Astrocyte of the hippocampus (primary cell): ENCODE measurements at places on chromosomes 11 and 22.
A peak's percentile ranks its signal among the peaks of the same experiment; 100 is the strongest.

GRCh38 chr22:31883989-31884388 lies 60.3 kb upstream of the YWHAH start:
- no peak for DNase-seq

DNA sequence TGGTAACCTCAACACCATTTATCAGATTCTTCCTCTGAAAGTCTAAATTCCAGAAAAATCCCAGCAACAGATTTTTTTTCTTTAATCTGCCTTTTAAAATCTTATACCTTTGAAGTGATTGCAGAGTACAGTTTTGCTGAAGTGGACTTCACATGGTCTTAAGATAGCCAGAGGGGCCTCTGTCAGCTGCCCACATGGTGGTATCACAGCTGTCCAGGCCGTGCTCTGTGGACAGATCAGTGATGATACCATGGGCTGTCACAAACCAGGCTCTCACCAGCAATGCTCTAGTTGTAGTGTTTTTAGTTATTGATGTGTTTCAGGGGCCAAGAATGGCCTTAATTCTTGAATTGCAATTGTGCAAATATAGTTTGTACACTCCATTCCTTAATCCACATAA lies 44.0 kb downstream of the PARVA start:
- no peak for DNase-seq

DNA sequence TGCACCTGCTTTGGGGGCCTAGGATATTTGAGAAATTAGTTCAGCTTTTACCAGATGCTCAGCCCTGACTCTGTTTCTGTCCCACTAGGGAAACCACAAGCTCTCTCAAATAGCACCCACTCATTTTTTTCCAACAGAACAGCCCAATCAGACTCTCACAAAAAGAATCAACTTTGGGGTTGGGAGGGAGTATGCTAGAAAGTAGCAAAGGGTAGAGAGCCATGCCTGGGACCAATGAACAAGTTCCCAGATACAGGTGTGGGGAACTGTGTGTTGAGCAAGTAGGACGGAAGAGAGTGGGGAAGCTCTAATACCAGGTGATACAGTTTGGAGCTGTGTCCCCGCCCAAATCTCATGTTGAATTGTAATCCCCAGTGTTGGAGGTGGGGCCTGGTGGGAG lies 41.1 kb downstream of the TRIM66 start:
- no peak for DNase-seq

DNA sequence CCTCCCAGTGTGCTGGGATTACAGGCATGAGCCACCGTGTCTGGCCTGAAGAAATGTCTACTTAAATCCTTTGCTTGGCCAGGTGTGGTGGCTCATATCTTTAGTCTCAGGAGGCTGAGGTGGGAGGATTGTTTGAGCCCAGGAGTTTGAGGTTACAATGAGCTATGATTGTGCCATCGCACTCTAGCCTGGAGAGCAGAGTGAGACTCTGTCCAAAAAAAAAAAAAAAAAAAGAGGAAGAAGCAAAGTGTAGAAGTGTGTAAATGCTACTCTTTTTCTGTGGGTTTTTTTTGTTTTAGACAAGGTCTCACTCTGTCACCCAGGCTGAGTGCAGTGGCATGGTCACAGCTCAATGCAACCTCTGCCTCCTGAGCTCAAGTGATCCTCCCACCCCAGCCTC lies 6.4 kb upstream of the ATG16L2 start:
- no peak for DNase-seq

GRCh38 chr22:46993633-46994032 lies 231.2 kb downstream of the TBC1D22A start:
- DNase-seq: peak; percentile 29

DNA sequence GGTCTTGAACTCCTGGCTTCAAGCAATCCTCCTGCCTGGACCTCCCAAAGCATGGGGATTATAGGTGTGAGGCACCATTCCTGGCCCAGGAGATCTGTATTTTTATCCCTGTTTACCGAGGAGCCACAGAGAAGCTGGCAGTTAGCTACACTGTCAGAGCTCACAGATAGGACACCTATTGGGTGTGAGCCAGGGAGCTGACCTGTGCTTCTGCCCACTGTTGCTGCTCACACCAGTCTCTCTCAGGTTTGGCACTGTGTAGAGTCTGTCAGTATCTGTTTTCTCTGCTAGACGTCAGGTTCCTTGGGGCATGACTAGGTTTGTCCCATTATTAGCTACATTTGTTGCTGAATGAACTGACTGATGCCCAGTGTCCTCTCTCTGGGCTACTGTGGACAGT lies 17.5 kb downstream of the PPP6R2 start:
- DNase-seq: no peak

DNA sequence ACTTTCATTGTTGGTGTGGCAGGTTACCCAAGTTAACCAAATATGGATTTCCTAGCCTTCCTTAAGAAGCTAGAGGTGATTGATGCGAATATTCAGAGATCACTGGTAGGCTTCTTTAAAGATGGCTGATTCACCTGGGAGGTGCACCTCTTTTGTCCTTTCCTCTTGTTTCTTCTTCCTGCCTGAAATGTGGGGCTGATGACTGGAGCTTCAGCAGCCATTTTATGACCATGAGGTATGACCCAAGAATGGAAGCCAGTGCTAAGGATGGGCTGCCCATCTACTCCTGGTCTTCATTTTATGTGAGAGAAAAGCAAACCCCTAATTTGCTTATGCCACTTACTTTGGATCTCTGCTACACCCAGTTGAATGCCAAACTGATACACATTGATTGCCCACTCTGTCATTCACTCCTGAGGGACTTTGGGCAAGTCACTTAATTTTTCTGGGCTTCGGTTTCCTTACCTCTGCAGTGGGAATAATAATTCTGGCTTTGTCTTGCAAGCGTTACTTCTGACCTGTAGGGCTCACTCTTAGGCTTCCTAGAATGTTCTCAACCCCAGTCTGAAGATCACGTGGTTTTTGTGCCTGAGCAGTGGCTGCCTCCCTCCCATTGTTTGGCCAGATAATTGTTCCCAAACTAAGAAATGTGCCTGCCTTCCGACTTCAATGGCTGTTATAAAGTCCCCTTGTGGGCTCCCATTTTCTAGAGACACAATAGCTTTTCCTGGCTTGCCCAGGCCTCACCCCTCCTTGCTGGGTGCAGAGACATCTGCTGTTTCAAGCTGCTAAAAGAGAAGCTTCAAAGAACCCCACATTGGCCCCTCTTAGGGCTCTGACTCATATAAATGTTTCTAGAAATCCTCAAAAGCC lies 243.1 kb downstream of the ST3GAL4 start:
- DNase-seq: no peak

DNA sequence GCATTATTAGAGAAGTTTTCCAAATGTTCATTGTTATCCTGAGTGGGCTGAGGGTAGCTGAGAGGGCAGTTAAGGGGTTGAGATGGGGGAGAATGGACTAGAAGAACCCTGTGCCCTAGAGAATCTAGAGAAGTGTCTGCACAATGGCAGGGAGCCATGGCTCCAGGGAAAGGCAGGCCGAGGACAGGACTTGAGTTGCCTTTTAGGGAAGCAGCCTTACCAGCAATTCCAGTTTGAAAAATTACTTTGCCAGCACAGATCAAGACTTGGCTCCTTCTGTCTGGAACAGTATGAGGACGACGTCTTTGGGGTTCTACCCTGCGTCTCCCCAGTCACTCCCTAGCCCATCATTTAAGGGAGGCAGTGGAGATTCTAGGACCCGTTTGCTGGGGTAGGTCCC lies 25.7 kb upstream of the MICAL3 start:
- no peak for DNase-seq

- no peak for DNase-seq
These were observed 52.5 kb downstream of the RRAS2 start for GRCh38 chr11:14306481-14306880.

DNA sequence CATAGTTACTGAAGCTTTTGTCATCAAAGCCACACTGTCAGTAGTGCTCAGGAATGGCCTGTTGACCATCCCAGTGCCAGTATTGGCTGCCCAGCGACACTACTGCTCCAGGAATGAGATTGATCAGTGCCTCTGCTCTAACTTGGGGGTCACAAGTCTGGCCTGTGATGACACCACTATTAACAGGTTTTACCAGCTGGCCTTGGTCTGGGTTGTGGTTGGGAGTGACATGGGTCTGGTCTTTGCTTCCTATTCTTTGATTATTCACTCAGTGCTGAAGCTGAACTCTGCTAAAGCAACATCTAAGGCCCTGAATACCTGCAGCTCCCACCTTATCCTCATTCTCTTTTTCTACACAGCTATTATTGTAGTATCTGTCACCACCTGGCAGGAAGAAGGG lies 21.5 kb downstream of the OR56B4 start:
- DNase-seq: no peak

DNA sequence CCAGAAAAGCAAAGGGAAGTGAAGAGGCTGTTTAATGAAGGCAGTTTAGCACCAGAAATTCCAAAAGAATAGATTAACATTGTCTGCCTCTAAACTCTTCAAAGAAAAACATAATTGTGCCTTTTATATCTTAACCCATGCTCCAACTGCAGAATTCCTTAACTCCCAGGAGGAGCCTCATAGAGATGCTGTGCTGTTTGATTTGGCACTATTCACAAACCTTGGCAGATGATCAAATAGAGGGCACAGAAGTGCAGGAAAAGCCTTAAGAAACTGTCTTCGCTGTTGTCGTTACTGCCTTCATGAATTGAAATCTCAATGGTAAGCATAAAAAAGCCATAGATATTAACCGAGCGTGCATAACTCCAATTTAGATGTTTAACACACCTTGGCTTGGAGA lies 124.1 kb upstream of the MPPED2 start:
- DNase-seq: peak; percentile 53

DNA sequence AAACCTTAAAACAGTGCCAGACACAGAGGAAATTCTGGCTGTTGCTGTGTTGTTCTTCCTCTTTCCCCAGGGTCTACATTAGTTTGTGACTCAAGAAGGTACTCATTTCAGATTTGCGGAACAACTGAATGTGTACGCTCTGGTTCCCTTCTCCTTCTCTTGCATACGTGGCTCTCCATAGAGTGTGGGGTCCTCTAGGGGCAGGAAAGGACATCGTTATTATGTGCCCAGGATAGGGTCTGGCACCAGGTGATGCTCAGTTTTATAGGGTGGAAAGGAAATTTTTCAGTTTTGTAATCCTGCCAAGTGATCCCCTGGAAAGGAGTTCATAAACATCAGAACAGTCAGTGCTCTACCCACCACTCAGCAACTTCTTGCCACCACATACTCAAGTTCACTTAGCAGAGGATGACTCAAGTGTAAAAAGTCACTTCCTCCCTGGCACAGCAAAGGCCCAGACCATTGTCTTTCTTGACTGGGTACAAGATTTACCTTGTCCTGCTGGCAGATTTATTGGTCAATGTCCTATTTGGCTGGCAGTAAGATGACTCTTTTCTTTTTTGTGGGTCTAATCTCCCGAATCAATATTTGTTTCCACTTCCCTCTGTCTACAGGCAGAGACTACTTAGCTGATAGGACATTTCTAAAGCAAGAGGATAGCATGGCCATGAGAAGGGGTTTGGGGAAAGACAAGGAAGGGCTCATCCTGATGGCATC lies 246.0 kb upstream of the TENM4 start:
- DNase-seq: no peak

GRCh38 chr11:132784441-132784840 lies 747.9 kb downstream of the OPCML start:
- peak; percentile 71 for DNase-seq

GRCh38 chr11:116993599-116993998 lies 104.6 kb downstream of the SIK3 start:
- DNase-seq: peak; percentile 73

GRCh38 chr11:109383306-109383705 lies 38.7 kb upstream of the C11orf87 start:
- DNase-seq: no peak

DNA sequence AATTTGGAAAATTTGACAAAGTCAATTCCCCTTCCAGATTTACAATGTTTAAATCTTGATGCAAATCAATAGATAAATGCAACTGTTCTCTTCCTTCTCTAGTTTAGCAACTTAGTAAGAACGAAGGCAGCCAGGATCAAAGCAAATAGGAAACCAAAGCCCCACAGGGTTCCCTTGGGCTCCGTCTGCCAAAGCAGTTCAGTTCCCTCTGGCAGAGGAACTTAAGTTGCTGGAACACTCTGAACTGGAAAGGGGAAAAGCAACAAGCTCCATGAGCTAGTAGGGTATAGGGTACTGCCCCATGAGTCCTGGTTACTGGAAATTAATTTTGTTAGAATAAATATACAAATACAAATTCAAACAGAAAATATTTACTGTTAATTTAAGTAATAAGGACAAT lies 91.3 kb downstream of the RELT start:
- no peak for DNase-seq

DNA sequence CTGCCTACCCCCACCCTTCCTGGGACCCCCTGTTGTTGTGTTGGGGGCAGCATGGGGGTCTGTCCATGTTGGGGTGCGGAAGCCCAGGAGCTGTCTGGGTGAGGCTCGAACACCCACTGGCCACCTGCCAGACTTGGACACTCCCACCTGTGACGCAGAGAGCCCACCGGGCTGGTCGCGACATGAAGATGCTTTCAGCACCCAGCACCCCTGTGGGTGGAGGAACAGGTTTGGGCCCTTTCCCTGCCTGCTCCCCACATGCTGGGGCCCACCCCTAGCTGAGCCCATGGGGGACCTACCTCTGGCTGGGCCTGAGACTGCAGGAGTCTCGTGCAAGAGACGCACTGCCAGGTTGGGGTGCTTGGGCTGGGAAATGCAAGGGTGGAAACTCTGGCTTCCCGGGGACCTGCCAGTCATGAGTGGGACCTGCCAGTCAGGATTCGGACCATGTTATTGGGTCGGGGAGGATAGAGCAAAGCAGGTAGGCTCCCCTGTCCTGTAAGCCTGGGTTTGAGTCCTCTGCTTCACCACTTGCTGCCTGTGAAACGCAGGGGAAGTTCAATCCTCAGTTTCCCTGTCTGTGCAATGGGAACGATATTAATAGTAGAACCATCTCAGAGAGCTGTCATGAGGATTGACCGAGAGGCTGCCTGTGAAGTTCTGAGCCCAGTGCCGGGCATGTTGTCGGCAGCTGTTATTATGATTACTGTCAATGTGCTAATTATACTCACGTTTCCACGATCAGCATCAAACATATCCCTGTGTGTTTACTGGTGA lies 24.1 kb downstream of the KIAA1671 start:
- DNase-seq: no peak

DNA sequence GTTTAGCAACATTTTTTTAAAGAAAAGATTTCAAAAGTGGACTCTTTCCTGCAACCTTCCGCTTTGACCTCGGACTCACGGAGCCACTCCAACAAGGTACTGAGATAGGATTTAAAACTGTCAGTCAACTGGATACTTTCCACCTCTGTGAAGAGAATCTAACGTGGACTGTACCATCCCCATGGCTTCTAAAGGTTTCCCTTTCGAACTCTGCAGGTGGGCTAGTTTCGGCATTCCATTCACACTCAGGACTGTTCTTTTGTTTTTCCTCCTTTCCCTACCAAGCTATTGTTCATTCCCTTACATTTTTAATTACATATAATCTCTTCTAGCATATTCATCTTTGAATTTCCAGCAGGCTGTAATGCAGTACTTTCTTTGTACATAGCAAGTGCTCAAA lies 88.5 kb upstream of the AKIP1 start:
- DNase-seq: no peak
